ENCODE measurements at places on chromosomes 4 and X.

- no peak for DNase-seq
Measured at GRCh38 chrX:70252491-70252890, 7.5 kb downstream of the P2RY4 start.

DNA sequence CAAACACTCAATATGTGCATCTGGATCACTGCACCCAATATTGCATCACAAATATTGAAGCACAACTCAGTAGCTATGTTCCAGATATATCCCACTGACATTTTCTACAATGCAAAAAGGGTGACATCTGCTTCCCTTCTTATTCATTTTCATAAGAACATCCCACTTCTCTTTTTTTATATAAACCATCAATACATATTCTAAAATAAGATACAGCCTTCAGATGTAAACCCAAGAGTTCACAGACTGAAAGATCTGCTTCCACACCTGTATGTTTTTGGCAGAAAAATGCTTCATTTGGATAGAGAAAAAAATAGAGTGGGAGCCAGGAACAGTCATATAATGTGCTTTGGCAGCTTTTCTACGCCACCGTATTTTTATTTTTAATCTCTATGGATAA, 815.6 kb upstream of the ADGRL3 start:
- DNase-seq = no peak

DNA sequence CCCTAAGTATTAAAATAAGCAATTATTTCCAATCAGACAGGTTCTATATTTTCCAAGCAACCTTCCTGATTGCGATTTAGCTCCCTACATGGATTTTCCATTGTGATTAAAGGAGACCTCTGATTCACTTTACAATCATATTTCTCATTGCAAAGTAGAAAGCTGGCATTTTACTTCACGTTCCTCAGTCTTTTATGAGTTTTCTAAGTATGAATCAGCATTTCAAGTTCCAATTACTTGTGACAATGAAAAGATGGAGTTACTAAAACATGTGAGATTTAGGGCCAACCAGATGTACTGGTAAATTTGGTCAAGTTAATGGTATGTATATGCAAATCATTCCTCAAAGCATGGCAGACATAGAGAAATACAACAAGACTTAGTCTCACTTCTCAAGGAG, 206.2 kb downstream of the KCNIP4 start:
- no peak for DNase-seq

DNA sequence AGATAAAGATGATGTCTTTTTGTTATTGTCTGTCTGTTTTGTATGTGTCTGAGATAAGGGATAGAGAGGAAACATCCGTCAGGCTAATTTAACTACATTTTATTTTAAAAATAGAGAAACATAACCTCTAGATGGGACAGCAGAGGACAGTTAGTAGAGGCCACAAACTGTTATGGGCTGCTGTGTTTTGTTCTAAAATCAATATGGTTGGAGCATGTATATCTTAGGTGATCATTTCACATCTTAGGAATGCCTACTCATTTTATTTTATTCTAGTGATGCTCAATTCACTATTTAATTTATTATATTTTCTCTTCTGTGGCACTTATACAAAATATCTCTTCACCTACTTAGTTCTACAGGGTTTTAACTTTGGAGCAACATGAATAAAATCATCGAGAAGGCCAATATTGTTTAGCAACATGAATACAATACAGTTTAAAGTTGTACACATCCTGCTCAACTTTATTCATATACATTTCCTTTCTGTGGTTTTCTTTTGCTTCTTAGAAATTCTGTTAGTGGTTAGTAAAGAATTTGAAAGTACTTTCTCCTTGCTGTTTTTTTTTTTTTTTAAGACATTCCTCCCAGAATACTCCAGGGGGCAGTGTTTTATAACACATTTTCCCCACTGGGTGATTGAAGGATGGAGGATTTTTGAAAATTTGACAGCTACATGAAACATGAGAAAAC, 392.9 kb downstream of the UNC5C start:
- peak; percentile 48 for DNase-seq

DNA sequence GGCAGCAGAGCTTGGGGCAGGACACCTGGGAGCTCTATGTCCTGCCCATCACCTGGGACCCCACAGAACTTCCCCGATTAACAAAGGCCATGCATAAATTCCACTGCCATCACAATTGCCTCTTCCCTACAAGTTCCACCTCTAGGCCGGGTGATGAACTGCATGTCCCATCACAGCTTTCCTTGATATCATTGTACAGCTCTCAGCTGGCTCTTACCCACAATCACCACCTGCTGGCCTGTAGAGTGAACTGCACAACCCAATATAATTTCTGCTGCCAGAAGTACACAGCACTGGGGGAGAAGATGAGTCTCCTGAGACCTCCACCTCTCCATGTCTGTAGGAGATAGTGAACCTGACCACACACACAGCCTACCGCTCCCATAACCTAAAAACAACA, 285.0 kb upstream of the AADAT start:
- peak; percentile 50 for DNase-seq

DNA sequence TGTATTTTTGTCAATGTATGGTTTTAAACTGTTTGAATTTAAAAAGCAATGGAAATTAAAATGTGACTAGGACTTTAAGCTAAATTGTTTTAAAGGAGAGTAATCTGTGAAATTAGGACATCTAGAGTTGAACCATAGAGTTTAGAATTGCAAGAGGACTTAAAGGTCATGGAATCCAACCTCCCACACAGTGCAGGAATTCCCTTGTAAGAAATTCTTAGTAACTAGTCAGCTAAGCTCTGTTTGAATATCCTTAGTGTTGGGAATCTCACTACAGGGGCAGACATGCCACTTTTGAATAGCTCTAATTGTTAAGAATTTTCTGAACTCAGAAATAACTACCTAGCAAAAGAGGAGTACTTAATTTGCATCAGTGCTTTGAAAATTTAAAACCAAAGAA, 292.9 kb downstream of the IL1RAPL1 start:
- no peak for DNase-seq

- no peak for DNase-seq
Measured at GRCh38 chrX:46326161-46326560, 219.1 kb downstream of the ZNF674 start.

DNA sequence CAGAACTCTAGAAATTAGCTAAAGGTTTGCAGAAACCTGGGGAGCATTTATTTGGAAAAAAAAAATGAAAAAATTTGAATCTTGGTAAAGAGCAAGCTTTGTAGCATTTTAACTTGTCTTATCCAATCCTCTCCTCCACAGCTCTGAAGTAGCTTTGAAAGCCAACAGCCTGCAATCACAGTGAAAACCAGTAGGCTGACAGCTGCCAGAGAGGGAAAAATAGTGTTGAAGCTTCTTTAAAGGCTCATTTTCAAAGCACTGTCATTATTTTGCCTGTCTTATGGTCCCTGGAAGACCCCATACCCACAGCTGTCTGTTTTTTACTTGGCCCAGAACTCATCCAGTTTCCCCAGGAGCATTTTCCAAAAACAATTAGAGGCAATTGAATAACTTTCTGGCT, 230.8 kb upstream of the EDNRA start:
- DNase-seq = no peak

- DNase-seq = no peak
Measured at GRCh38 chrX:3415011-3415410, 68.6 kb upstream of the MXRA5 start.

GRCh38 chrX:125757794-125758564, 408.1 kb downstream of the DCAF12L2 start:
- DNase-seq = no peak

GRCh38 chr4:21469438-21470300, 478.9 kb downstream of the KCNIP4 start:
- peak; percentile 55 for DNase-seq

DNA sequence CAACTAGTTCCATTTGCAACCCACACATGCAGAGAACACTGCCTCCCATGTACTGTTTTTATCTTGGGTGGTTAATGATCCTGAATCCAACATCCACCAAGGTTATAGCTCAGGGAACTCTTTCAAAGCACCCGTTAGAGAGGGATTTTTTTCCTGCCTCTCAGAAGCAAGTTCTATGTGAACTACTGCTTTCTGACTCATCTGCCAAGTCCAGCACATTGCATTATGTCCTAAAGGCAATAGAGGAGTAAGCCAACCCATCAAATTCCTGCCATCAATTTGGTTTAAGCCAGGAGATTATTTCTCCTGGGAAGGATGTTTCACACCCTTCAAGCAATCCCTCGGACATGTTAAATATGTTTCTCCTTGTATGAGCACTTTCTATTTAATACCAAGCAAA, 334.5 kb downstream of the GASK1B start:
- DNase-seq = peak; percentile 1

DNA sequence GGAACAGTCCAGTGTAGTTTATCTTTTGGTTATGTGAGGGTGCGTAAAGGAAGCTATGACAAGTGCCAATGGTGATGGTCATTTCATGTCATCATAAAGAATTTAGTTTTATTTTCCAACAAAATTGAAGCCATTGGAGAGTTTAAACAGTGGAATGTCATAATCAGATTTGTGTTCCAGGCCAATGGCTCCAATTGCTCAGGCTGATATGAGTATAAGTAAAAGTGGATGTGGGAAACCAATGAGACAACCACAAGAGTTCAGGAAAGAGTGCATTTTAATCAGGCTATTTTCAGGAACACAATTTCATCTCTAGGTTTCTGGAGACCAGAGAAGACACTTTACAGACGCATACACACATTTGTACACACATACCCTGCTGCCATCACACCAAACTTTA, 20.7 kb downstream of the SPANXC start:
- DNase-seq = no peak

DNA sequence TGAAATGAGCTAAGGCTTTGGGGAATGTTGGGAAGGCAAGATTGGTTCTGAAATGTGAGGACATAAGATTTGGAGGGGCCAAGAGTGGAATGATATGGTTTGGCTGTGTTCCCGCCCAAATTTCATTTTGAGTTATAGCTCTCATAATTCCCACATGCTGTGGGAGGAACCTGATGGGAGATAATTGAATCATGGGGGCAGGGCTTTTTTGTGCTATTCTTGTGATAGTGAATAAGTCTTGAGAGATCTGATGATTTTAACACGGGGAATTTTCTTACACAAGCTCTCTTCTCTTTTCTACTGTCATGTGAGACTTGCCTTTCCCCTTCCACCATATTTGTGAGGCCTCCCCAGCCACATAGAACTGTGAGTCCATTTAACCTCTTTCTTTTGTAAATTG, 157.6 kb upstream of the C1QTNF7 start:
- no peak for DNase-seq

DNA sequence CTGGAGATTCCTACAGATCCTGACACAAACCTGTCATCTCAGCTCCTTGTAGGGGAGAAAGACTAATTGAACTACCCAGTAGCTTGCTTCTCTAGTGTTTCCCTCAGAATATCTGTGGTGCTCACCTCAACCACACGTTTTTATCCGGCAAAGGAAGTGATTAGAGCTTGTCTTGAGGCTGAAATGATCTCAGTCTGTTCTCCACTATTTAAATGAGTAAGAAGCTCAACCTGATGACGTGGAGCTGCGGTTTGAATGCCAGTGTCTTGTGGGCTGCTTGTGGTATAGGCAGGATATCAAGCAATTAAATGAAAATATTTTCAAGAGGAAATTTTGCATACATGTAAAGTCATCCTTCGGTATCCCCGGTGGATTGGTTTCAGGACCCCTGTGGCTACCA, 270.2 kb downstream of the TLL1 start:
- DNase-seq = no peak

DNA sequence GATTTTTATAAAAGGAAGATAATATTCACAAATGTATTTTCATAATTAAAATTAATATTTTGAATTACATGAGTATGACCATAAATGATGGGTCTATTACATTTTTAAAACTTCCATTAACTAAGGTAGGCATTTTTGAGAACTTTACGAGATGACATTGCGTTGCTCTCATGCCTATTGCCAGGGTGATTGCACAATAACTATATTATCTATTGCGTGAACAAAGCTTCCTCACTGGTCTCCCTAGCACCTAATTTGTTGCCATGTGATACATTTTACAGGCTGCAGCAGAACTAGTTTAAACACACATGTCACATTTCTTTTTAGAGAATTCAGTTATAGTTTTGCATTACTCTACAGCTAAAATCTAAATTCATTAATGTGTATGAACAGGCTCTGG, 289.7 kb upstream of the GRID2 start:
- no peak for DNase-seq

DNA sequence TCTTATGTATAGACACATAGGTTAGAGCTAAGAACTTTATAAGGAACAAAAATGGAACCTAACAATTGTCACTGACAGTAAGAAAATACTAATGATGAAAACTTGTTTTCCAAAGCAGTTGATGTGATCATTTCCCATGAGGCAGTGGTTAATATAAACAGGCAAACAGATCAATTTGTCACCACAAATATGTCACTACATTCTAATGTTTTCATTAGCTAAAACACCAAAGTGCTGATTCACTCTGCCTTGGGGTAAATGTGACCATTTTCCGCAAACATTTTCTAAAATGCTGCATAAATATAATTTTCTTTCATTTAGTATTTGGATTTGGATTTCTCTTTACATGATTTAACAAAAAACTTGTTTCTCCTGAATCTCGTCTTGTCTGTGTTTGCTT, 408.9 kb upstream of the CTSO start:
- no peak for DNase-seq

DNA sequence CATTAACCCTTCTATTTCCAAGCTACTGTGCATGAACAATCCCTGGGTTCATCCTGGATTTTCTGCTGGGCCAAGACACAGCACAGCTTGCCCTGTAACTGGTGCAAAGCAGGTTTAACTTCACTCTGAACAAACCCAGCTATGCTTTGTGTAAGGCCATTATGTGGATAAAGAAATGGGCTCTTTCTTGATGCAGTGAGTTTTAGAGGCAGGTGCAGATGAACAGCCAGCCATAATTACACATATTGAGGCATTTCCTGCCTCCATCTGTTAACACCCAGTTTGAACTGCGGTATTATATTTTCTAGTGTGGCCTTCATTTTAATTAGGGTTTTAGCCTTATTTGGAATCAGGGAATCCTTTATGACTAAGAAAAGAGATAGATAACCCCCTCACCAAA, 68.7 kb upstream of the ARX start:
- DNase-seq = no peak

DNA sequence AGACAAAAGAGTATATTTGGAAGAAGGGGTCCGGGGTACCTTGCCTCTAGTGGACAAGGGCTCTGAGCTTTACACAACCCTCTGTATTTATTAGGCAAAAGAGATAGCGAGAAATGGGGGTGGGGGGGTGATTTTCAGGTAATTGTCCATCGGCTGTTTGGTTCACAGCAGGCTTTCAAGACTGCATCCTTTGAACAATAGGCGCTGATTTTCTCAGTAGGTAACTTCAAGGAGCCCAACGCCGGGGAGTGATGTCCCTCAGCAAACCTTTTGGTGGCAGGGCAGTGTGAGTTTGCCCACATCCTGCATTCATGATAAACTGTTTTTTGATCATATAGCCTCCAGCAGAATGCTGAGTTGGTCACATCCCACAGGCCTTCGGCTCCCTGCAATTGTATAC, 61.6 kb downstream of the KDM5C start:
- no peak for DNase-seq

DNA sequence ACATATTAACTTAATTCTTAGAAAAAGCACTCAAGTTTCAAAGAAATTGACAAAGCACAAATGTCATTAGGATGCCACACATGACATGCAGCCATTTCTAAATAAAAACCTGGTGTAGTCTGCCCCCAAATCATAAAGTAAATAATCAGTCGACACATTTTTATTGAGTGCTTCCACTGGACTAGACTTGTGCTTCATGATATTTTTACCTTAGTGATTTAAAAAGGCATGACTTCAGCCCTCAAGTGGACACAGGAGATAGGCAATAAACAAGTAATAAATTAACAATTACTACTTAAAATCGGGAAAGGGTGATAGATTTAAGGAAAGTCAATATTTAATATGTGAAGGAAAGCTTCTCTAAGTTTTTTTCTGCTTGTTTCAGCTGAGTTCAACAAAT, 7.6 kb downstream of the TRAM1L1 start:
- DNase-seq = no peak

- DNase-seq = no peak
Measured at GRCh38 chrX:150863191-150863590, 35.3 kb downstream of the CD99L2 start.
